ENCODE measurements at places on chromosomes 16 and 17. TPM values are rescaled to one million over a fixed set of nuclear protein-coding genes. Genes with fewer than 3 reads are reported as not detected.

TTLL6 gene
- total RNA-seq, result not detected

TEKT3 gene
- not detected for total RNA-seq

GPR139 gene
- total RNA-seq, result not detected

C16orf95 gene
- total RNA-seq, result 4.1 TPM

ASIC2 gene
- total RNA-seq, result under 0.01 TPM

TPSG1 gene
- not detected for total RNA-seq
